ENCODE measurements at places on chromosomes 11 and 22.

GRCh38 chr11:124612045-124612444 lies 817 bp downstream of the PANX3 start:
- no peak for DNase-seq

DNA sequence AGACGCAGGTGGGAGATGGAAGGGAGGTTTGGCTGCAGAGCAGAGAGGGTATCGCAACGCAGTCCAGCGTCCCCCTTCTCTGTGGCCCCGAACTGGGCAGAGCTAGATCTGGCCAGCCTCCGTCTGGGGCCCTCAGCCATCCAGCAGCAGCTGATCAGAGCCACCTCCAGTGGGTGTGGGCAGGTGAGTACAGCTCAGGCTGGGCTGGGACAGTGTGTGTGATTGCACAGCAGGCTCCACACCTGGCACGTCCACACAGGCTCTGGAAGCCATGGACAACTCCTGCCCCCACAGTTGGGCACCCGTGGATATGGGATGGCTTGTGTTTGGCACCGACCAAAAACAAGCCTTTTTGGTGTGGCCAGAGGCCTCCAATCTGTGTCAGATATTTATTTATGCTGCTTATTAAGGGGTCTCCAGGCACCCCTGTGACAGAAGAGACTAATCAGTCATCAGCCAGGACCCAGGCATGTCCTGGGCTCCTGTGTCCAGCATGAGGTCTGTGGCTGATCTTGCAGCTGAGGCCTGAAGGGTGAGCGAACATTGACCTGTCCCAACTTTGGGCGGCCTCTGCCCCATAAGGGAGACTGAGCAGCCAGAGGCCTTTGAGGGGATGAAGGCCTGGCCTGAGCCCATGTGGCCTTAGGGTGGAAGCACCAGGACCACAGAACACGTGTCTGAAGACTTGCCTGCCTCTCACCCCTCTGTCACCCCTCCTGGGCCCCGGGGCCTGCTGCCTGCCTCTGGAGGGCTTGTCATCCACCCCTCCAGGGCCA lies 18.6 kb downstream of the POLR3H start:
- no peak for DNase-seq

GRCh38 chr22:44438481-44439131 lies 59.4 kb downstream of the RTL6 start:
- DNase-seq, result no peak

- no peak for DNase-seq
Measured at GRCh38 chr11:110711448-110711775, 825 bp downstream of the ARHGAP20 start.

- no peak for DNase-seq
Measured at GRCh38 chr11:124085583-124085982, 29.7 kb upstream of the VWA5A start.

DNA sequence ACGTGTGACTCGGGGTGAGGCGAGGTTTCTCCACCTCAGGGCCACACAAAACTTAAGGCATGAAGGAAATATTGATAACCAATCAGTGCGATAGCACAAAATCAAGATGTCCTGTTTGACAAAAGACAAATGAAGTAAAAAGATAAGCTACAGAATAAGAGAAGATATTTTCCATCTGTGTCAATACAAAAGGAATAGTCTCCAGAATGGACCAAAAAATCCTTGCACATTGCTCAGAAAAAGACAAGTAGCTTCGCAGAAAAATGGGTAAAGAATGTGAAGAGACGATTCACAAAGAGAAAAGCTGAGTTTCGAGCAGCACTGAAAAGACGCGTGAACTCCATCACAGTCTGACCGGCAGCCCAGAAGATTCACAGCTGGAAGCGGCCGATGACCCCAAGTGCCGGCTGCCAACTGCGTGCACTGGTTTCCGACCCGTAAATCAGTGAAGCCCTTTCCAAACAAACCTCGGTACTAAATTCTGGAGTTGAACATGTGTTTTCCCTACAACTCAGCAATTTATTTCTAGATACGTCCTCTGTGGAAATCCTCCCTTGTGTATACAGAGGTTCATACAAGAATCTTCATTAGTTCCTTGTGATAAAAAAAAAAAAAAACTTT lies 308.4 kb downstream of the BRD1 start:
- DNase-seq, result no peak

DNA sequence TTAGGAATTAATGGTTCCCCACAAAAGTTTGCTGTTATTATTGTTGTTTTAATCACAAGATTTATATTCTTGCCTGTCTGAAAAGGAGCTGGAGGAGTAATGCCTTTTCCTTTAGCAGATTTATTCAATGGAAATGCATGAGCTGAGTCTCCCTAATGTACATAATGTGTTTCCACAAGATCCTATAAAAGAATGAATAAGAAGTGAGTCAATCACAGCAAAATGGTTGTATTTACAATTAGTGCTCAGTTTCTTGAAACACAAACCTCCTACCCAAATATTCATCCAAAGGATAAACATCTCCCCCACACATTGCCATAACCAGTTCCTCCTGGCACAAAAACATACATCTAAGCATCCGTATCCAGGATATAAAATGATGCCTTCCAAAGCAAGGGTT lies 33.3 kb downstream of the ME3 start:
- no peak for DNase-seq

GRCh38 chr11:82775736-82776346 lies 42.2 kb upstream of the FAM181B start:
- DNase-seq, result peak; percentile 8

- DNase-seq, result no peak
Measured at GRCh38 chr11:119445850-119446249, 22.9 kb upstream of the THY1 start.

DNA sequence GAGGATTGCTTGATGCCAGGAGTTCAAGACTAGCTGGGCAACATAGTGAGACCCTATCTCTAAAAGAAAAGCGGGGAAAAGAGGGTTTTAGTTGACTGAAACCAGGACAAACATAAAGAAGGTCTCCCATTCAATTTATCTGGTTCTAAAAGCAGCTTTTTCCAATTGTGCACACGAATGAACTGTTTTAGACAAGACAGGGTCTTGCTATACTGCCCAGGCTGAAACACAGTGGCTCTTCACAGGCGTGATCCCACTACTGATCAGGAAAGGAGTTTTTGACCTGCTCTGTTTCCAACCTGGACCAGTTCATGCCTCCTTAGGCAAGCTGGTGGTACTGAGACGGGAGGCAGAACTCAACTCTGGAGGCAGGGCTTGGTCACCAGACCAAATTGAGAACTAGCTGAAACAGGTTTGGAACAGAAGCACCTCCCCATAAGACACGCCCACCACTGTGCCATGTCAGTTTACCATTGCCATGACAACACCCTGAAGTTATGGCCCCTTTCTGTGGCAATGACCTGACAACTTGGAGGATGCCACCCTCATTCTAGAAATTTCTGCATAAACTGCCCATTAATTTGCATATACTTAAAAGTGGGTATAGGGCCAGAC lies 2.8 kb upstream of the NUCB2 start:
- no peak for DNase-seq

- peak; percentile 71 for DNase-seq
Measured at GRCh38 chr11:40188848-40189247, 1270.6 kb downstream of the LRRC4C start.

DNA sequence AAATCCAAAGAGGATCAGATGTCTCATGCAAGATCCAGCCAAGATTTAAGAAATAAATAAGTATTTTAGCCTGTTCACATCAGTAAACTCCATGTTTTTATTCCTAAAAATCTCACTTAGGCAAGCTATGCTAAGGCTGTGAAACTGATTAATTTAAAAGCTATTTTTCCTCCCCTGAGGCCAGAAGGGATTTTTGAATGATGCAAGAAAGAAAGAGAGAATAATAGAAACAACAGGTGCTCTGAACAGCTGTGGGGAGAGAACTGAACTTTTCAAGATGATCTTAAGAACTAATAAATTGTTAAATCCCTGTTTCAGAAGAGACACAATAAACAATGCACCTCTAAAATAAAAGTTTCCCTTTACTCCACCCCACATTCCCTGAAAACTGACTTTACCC lies 241.6 kb downstream of the DLG2 start:
- DNase-seq, result no peak

DNA sequence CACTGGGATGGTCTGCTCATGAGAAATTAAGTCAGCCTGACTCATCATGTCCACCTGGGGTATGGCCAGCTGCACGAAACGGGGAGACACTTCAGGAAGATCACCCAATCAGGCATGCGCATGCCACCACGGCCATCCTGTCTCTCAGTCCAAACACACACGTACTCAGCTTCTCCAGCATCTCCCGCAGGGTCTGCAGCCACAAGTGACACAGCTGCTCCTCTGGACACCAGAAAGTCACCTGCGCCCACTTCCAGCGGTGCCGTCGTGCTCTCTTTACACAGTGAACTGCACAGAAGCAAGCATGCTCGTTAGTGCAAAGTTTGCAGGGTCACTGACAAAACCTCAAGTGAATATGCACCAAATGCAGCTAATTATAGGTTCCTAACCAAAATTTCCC lies 18.1 kb downstream of the CERK start:
- DNase-seq, result no peak

DNA sequence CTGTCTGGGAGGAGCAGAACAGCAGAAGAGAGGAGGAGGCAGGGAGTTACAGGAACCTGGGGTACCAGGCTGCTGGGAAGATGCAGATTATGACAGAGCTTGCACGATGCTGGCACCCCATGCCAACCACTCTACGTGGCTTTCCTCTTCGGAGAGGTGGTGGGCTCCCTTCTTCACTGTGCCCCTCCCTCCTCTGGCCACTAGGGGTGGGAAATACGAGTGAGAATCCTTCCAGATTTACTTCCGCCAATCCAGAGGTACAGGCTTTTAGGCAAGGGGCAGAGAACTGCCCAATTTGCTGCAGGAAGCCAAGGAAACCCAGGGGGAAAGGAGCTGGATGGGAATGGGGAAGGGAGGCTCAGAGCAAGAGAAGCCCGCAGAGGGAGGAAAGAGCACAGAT lies 12.3 kb downstream of the HYOU1 start:
- DNase-seq, result no peak

DNA sequence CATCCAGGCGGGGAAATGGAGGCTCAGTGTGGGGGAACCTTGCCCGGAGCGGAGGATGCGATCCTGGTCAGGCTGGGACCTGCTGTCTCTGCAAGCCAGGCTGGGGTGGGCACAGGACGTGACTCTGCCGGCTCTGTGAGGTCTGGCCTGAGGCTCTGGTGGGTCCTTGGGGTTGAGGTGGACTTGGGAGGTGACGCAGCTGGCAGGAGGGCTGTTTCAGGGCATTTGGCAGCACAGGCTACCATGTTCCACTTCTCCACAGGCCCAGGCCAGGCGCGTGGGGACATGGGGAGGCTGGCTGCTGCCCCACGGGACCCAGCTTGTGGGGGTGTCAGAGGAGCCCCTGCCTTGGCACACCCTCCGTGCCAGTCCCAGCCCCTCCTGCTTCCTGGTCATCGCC lies 1199.7 kb downstream of the BRD1 start:
- DNase-seq, result no peak

GRCh38 chr11:96158126-96158525 lies 184.9 kb downstream of the MAML2 start:
- DNase-seq, result no peak

GRCh38 chr11:126072801-126073594 lies 10.3 kb upstream of the CDON start:
- DNase-seq, result no peak

DNA sequence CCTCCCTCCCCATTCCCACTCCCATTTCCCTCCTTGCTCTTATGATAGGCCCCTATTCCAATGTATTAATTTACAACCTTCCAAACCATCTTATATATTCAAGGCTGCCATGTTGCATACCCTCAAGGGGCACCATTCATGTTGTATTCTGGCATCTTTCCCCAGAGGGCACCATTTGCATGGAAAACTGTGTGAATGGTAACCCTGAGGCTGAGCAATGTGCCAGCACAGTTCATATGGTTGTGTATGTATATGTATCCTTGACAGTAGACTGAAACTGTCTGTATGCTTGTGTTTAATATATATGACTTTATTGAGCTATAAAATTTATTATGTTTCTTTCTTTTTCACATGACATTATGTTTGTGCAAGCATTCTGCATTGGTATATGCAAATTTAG lies 7.3 kb downstream of the RASSF10 start:
- DNase-seq, result peak; percentile 36

- DNase-seq, result no peak
Measured at GRCh38 chr11:64670975-64671374, 52.0 kb downstream of the NRXN2 start.

GRCh38 chr22:24489011-24489410 lies 6.1 kb upstream of the UPB1 start:
- DNase-seq, result no peak

DNA sequence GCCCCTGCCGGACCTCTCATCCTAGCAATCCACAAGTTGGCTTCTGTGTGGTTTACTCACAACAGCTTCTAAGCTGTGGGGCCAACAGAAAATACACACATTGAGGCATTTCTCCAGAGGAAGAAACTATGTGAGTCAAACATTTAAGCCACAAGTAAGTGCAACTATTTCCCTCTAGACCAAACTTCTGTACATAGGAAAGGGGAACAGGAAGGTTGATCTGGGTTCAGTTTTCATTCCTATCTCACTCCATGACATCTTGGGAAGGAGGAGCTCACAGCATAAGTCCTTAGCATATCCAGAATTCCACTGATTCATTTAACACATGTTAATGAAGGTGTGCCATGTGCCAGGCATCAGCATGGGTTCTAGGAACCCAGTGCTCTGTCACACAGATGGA lies 72.8 kb upstream of the PICALM start:
- DNase-seq, result no peak

- no peak for DNase-seq
Measured at GRCh38 chr11:128594226-128594625, 6.9 kb upstream of the ETS1 start.

- DNase-seq, result no peak
Measured at GRCh38 chr22:37476389-37477329, 9.5 kb downstream of the MFNG start.

DNA sequence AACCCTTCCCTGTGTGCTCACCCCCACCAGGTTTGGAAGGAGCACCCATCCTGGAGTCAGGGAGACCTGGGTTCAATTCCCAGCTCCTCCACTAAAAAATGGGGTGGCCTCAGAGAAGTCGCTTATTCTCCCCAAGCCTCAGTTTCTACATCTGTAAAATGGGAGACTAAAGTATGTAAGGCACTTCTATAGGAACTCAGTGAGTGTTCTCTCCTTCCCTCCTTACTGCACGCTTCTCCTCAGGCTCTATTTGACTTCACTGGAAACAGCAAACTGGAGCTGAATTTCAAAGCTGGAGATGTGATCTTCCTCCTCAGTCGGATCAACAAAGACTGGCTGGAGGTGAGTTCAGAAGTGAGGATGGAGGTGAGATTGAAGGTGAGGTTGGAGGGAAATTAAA lies 11.3 kb downstream of the NCF4 start:
- DNase-seq, result no peak

- no peak for DNase-seq
Measured at GRCh38 chr11:10042699-10043098, 251.3 kb downstream of the SBF2 start.

DNA sequence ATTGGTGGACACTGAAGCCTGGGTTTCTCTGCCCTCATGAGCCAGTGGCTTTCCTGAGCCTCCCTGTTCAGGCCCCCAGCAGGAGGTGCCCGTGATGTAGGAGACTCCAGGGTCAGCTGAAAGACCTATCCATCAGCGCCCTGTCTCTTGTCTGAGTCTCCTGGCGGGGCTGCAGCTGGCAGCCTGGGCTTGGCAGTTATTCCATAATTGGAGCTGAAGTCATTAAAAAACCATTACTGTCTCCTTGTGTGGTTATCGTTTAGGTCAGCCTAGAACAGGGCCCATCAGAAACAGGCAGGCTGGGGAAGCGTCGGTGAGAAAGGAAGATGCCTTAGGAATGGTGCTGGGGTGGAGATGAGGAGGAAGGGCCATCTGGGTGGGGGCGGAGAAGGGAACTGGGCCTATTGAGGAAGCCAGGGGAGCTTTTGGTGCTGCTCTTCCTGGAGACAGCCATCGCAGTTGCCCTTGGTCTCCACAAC lies 5.0 kb downstream of the TUB start:
- peak; percentile 61 for DNase-seq

Data from NCI-H748 treated with DMSO at 0.1 percent for 48 hours (cell line).